ENCODE measurements at places on chromosomes 5 and 9. TPM values are rescaled to one million over a fixed set of nuclear protein-coding genes. Genes with fewer than 3 reads are reported as not detected.

Gene ADGRD2
- polyA plus RNA-seq, result not detected

Gene PFN3
- polyA plus RNA-seq, result not detected

Gene GGTA1
- 2.5 TPM for polyA plus RNA-seq

Gene GDNF
- polyA plus RNA-seq, result 0.09 TPM

Gene IRX1
- not detected for polyA plus RNA-seq

Gene GABRA1
- not detected for polyA plus RNA-seq

Gene ACOT12
- 26.8 TPM for polyA plus RNA-seq

Gene S1PR3
- 2.9 TPM for polyA plus RNA-seq

Gene EPB41L4A
- 1.1 TPM for polyA plus RNA-seq

Gene KIF4B
- polyA plus RNA-seq, result not detected

Gene NR4A3
- polyA plus RNA-seq, result 0.14 TPM

Gene IFNK
- polyA plus RNA-seq, result not detected

Gene SPATA9
- polyA plus RNA-seq, result 0.49 TPM

Gene AIF1L
- 1.4 TPM for polyA plus RNA-seq

Gene SLC34A3
- not detected for polyA plus RNA-seq

Gene GPR150
- 0.17 TPM for polyA plus RNA-seq

Gene ATP10B
- not detected for polyA plus RNA-seq

Gene TPPP
- polyA plus RNA-seq, result 0.61 TPM

Gene LRRC19
- 2.1 TPM for polyA plus RNA-seq

Gene CTSV
- 0.65 TPM for polyA plus RNA-seq

Gene OR1J4
- polyA plus RNA-seq, result not detected

Gene NPR3
- polyA plus RNA-seq, result 0.70 TPM

Gene ZBTB34
- polyA plus RNA-seq, result 1.2 TPM

Gene CBY3
- not detected for polyA plus RNA-seq

Gene FCN1
- 0.97 TPM for polyA plus RNA-seq

Gene FAM221B
- polyA plus RNA-seq, result 0.35 TPM

Gene FAM81B
- not detected for polyA plus RNA-seq

Gene TLX3
- polyA plus RNA-seq, result not detected

Gene PCDHB7
- polyA plus RNA-seq, result not detected

Gene FOXE1
- not detected for polyA plus RNA-seq

Gene HAND1
- not detected for polyA plus RNA-seq

Gene FAM163B
- 2.1 TPM for polyA plus RNA-seq

Gene PCDHB12
- polyA plus RNA-seq, result 0.12 TPM

Gene SLC6A19
- polyA plus RNA-seq, result 0.17 TPM

Gene OMD
- 0.52 TPM for polyA plus RNA-seq

Gene CER1
- polyA plus RNA-seq, result not detected

Gene FAM120AOS
- 16.4 TPM for polyA plus RNA-seq

Gene DDX4
- not detected for polyA plus RNA-seq

Gene LHX3
- polyA plus RNA-seq, result not detected

Gene MYMK
- not detected for polyA plus RNA-seq

Gene SHB
- 10.4 TPM for polyA plus RNA-seq

Gene ANKH
- polyA plus RNA-seq, result 9.3 TPM

Gene MAPK9
- polyA plus RNA-seq, result 8.7 TPM

Gene VCAN
- 1.9 TPM for polyA plus RNA-seq

Gene ARSI
- polyA plus RNA-seq, result 0.23 TPM

Gene ENTPD2
- polyA plus RNA-seq, result 0.17 TPM

Gene FREM1
- polyA plus RNA-seq, result 0.81 TPM

Gene LCN15
- polyA plus RNA-seq, result not detected

Gene FBN2
- polyA plus RNA-seq, result 0.08 TPM

Gene OR1J2
- polyA plus RNA-seq, result not detected
